GM23338 (cell line): ENCODE measurements at places on chromosomes 12 and 14.

GRCh38 chr14:22549981-22550673 is 38.9 kb downstream of the DAD1 start:
- peak; percentile 58 for DNase-seq

GRCh38 chr14:91470216-91470615 is 39.9 kb downstream of the PPP4R3A start:
- no peak for DNase-seq

GRCh38 chr12:50533203-50533584 is 28.4 kb downstream of the DIP2B start:
- no peak for DNase-seq

GRCh38 chr14:75577090-75577489 is 1.3 kb upstream of the FLVCR2 start:
- DNase-seq = no peak

DNA sequence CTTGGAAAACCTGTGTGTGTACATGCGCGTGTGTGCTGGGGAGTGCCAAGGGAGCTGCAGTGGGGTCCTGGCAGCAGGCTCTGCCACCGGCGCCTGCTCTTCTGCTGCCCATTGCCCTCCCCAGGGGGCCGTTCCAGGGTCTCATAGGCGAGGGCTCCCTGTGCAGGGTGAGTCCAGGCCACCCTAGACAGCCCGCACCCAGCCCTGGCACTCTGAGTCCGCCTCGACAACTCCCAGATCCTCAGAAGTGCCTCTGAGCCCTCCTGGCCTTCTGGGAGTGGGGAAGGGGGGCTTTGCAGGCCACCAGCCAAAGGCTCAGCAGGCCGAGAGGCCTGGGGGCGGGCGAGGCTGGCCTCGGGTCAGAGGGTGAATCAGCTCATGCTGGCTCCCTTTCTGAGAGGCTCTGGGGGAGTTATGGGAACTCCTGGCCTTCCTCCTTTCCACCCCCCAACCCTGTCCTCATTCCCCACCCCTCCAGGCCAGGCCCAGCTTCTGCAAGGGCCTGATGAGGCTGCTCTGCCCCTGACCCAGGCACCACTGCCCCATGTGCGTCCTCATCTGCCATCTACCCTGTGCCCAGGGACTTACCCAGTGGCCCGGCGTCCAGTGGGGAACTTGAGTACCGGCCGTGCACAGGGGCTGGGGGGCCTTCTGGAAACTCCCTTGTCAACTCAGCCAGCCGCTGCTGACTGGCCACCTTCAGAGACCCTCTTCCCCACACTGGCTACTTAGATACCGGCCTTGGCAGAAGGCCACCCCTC is 2.1 kb upstream of the TEDC1 start:
- no peak for DNase-seq

GRCh38 chr12:114003286-114003685 is 37.2 kb upstream of the RBM19 start:
- DNase-seq = no peak

DNA sequence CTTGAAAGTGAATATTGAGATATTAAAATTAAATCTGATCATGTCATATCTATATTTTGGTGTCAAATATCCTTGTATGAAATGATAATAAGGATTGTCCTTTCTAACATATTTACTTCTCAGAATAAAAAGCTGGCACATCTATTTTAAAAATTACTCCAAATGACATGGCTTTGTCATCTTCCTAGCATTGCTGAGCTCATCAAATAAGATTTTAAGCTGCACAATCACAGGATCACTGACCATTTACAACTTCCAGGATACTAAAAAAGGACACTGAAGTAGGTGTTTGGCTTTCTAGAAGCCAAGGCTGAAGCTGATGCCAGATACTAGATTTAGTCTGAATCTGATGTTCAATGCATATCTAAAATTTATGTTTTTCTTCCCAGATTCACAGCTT is 351.1 kb downstream of the BMP4 start:
- no peak for DNase-seq

GRCh38 chr14:105525861-105526775 is at the start of gene TMEM121:
Gene TMEM121, plus strand, starts transcription at chr14:105526583. Its CDS starts 2,252 bp downstream, at chr14:105528835.
- DNase-seq = peak; percentile 68

- DNase-seq = peak; percentile 47
Measured at GRCh38 chr14:68253878-68254528, 434.4 kb downstream of the RAD51B start.

DNA sequence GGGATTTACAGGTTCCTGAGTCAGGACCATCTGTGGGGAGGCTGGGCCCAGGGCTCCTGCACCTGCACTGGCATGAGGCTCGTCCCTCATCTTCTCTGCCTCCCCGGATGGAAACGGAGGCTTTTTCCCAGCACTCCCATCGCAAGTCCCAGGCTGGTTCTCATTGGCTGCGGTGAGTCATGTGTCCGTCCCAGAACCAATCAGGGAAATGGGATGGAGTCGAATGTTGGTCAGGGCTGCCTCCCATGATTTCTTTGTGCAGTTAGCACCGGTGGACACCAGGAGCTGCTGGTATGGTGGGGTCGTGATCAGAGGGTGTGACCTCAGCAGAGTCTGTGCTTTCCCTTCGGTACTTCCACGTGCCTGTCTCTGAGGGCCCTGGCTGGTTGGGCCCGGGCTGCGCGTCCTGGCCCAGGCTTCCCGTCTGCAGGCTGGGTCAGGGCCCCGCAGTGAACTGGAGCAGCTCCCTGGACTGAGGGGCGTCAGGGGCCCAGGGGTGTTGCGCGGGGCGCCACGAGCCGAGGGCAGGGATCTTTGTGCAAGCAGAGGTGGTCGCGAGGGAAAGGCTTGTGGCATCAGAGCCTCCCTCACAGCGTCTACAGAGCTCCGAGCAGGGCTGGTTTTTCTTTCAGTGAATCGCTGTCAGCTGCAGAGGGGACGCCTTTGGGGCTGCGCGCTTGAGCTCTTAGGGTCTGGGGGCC is 168.1 kb downstream of the ADGRD1 start:
- DNase-seq = no peak

DNA sequence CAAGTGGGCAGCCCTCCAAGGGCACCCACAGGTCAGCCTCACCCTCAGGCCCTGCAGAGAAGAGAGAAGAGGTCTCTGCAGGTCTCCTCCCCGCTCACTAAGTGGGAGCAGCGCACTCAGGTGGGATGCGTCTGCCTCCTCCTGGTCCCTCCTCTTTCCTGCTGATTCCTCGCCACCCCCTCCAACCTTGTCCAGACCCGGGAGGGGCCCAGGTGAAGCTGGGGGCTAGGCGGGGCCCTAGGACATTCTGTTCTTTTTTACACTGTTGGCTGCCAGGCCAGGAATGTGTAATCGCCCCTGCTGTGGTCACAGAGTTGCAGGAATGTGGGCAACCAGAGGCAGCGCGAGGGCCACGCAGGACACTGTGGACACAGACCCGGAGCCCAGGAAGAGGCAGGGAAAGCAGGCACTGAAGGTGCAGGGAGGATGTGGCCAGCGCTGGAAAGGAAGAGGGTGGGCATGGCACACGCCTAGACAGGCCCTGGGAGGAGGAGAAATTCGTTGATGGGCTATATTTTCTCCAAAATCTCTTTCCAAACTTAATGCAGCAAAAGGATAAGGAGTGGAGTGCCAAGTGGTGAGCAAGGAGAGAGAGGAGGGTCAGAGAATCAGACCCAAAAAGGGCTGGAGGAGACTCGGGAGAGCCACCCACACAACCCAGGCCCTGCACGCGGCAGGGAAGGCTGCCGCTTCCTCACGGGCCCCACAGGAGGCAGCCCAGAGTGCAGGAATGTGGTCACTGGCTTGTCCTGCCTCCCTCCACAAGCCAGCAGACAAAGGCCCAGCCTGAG is 911 bp upstream of the SCNN1A start:
- peak; percentile 88 for DNase-seq

DNA sequence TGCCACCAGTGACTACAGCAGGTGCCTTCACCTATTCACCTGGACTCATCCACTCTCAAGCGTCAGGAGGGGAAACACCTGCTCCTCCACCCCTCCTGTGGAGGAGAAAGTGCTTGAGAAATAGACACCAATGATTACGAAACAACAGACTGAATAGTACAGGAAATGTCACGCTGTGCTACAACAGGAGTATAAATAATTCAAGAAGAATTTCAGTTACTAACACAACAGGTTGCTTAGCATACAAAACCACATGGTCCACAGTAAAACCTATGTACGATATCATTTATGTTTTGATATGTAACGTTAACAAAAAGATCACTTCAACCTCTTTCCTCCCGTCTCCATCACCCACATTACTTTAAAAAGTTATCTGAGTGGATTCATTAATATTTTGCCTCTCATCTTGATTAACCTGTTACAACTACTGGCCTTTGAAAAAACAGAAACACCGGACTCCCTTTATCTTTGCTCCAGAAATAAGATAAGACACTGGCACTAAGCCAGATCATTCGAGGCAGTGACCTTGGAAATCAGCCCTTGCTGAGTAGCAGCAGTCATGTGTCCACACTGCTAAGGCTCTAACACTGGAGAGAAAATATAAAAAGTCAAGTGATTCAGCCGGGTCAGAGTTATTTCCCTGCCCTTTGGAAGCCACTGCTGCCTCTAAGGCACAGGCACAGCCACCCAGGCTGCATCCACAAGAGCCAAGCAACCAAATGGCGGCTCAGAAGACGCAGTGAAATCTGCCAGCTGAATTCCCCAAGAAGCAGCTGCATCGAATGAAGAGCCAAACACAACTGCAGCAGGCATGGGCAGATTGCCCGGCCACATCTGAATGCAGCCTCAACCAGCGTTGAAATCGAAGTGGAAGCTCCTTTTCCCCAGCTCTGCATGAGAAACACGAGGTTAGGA is 40.9 kb downstream of the NT5DC3 start:
- DNase-seq = peak; percentile 19

- DNase-seq = no peak
Measured at GRCh38 chr12:103805655-103806360, 35.2 kb downstream of the NT5DC3 start.

- no peak for DNase-seq
Measured at GRCh38 chr12:117041798-117042170, 57.4 kb downstream of the TESC start.
